SHP77 treated with DMSO at 0.1 percent for 48 hours (cell line): ENCODE measurements at places on chromosomes 5 and 9.

GRCh38 chr5:159001247-159001646 is 98.5 kb downstream of the EBF1 start:
- DNase-seq: no peak

GRCh38 chr9:137078701-137079400 is 1.5 kb downstream of the UAP1L1 start:
- DNase-seq: no peak

GRCh38 chr9:15965246-15965745 is 412.5 kb downstream of the CCDC171 start:
- DNase-seq: no peak

GRCh38 chr9:116352958-116353357 is 199.4 kb downstream of the PAPPA start:
- DNase-seq: no peak

DNA sequence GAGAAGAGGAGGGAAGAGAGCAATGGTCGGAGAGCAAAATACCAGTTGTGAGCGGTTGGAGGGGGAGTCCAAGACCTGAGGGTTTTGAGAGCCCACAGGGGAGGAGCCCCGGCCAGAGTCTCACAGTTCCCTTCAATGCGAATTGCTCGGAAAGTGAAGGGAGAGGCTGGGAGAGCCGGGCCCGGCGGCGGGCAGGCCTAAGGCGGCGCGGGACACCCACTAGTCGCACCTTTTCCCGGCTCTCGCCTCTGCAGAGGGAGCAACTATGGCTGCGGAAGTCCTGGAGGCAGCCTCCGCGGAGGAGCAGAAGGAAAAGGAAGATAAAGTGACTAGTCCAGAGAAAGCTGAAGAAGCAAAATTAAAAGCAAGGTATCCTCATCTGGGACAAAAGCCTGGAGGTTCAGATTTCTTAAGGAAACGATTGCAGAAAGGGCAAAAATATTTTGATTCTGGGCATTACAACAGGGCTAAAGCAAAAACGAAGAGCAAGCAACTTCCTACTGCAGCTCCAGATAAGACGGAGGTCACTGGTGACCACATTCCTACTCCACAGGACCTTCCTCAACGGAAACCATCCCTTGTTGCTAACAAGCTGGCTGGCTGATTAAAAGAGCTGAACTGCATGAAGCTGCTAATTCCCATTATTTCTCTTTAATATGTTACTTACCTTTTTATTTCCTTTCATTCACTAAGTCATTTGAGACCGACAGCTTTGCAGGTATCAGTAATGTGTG is 6.5 kb upstream of the BTNL3 start:
- DNase-seq: no peak

GRCh38 chr5:141100243-141100805 is at the start of gene PCDHB3:
Gene PCDHB3 (plus strand): TSS chr5:141100473. CDS start chr5:141100650, 177 bp downstream.
- DNase-seq: no peak

GRCh38 chr9:130995086-130996011 is 13.6 kb upstream of the LAMC3 start:
- no peak for DNase-seq
